Endodermal cell (in vitro differentiated cells): ENCODE measurements at places on chromosomes 1 and 21. TPM values are rescaled to one million over a fixed set of nuclear protein-coding genes. Genes with fewer than 3 reads are reported as not detected.
A peak's percentile ranks its signal among the peaks of the same experiment; 100 is the strongest.

DNA sequence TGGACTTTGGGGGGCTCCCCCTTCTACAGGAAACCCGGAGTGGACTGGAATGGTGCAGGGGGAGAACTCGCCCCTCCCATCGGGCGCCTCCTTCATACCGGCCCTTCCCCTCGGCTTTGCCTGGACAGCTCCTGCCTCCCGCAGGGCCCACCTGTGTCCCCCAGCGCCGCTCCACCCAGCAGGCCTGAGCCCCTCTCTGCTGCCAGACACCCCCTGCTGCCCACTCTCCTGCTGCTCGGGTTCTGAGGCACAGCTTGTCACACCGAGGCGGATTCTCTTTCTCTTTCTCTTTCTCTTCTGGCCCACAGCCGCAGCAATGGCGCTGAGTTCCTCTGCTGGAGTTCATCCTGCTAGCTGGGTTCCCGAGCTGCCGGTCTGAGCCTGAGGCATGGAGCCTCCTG, at the start of gene TNFRSF14:
TNFRSF14 (plus strand) TSS at position 95 of the 401 bp plus-strand sequence; CDS start at position 389, 294 bp downstream.
- peak; percentile 67 for DNase-seq

- no peak for DNase-seq
Observed at GRCh38 chr1:183873642-183874041, 68.7 kb downstream of the RGL1 start.

DNA sequence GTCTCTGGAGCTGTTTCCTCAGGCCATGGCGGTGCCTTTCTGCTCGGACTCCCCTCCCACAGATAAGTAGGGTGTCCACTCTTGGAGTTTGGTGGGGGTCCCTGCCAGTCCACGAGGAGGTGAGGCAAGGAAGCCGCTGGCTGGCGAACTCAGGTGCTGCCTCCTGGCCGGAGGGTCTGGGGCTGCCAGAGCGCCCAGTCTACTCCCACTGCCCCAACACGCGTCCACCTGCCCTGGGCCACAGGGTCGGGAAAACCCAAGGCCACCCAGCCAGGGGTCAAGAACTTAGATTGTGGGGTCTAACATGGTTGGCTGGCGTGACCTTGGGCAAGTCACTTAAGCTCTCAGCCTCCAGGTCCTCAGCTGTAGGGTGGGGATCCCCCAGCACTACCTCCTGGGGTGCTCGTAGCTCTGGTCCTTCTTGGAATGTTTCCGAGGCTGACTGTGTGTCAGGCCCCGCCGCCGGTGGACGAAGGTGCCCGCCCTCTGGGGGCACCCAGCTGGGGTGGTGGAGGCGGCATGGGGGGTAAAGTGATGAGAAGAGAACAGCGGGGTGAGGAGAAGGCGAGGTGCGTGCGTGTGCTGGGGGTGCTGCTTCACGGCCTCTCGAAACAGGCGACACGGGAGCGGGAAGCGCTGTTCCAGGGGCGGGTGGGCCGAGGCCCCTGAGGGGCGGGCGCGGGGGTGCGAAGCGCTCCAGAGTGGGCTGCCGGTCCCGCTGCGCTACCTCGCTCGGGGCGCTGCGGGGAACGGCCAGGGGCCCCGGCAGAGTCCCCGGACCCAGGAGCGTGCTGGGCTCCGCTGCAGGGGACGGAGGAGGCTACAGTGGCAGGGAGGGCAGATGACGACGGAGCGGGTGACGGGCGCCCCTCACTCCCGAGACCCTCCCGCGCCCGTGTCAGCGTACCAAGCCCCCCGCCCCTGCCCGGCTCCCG, 1.2 kb downstream of the SH2D5 start:
- peak; percentile 61 for DNase-seq

- DNase-seq: no peak
Observed at GRCh38 chr21:27406300-27407009, 439.6 kb upstream of the ADAMTS5 start.

GRCh38 chr1:8350914-8351684, 33.2 kb downstream of the SLC45A1 start:
- peak; percentile 59 for DNase-seq

GRCh38 chr1:236207121-236207520, 64.8 kb downstream of the GPR137B start:
- no peak for DNase-seq

DNA sequence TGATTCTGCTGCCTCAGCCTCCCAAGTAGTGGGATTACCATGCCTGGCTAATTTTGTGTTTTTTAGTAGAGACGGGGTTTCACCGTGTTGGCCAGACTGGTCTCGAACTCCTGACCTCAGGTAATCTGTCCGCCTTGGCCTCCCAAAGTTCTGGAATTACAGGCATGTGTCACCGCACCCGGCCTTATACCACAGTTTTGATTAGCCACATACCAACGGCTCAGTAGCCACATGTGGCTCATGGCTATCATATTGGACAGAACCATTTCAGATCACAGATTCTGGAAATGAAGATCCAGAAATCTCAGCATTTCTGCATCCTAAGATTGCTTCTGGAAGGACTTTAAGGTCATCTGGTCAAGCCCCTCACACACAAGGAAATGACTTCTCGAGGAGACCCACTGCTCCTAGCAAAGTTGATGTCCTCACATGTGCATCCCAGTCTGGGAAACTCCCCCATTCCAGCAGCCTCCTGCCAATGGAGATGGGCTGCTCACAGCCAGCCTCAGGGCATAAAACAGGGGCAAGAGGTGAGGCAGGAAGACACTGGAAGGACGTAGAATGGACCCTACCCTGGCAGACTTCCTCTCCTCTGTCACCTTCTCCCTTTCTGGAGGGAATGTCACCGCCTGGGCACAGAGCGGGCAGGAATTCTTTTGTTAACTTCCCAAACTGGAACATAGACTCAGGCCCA, 17.5 kb upstream of the CITED4 start:
- no peak for DNase-seq

DNA sequence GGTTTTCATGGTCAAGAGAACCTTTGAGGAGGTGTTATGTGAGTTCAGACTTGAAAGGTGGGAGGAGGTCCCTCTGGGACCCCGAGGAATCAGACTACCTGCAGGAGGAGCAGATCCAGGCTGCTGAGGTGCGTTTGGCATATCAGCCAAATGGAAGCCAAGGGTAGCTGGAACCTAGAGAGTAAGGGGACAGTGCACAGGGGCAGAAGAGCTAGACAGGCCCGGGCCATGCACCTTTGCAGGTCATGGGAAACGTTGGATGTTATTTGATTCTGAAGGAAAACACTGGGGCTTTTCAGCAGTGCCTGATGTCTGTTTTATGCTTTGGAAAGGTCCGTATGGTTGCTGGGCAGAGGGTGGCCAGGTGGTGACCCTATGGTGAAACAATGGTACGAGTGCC, 169.2 kb downstream of the PGBD5 start:
- DNase-seq: peak; percentile 30

The EXTL1 gene
- 1.8 to 3.7 TPM (median 3.7 TPM) in 3 replicates for total RNA-seq

GRCh38 chr1:178071811-178072210, 22.1 kb upstream of the RASAL2 start:
- no peak for DNase-seq

DNA sequence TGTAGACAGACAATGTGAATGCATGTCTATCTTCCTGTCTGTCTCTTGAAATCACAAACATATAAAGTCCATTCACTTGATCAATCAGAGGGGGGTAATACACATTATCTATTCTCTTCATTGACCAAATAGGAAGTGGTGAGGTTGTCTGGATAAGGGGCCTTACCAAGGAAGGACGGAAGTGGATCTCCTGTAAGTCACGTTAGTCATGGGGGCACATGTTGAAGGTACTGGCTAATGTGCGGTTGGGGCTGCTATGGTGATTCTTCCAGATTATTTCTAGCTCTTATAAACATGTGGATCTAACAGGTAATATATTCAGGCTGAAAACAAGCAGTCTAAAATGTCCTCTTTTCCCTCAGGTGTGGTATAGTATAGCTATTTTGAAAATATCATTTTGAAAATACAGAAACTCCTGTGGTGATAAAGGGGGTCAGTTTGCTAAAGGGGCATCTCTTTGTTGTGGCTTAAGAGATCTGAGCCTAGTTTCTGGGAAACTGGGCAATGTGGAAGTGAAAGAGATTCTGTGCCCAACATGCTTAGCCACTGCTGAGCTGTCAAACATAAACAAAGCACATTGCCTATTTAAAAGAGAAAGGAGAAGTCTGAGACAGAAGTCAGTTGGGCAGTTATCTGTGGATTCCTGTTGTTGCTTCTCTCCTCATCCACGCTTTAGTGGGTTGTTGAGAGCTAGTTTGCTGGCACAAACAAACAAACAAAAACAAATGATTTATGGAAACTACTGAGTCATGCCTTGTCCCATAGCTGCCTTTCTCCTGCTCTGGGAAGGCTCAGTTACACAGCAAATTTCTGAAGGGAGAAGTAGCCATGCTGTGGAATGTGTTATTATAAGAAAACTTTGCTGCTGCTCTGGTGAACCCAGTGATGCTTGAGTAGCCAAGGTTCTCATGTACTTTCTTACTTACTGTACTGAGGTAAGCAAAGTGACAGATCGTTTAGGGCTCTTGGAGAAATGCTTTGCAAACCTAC, 166.9 kb downstream of the HLX start:
- DNase-seq: no peak

GRCh38 chr1:6979003-6979613, 193.9 kb downstream of the CAMTA1 start:
- DNase-seq: peak; percentile 65

GRCh38 chr1:160836981-160837557, 25.6 kb downstream of the CD244 start:
- no peak for DNase-seq

The MCOLN2 gene
- 0.20 to 0.25 TPM (median 0.23 TPM) in 3 replicates for total RNA-seq

The TSPAN2 gene
- 6.7 and 7.1 TPM in 2 replicates for total RNA-seq

DNA sequence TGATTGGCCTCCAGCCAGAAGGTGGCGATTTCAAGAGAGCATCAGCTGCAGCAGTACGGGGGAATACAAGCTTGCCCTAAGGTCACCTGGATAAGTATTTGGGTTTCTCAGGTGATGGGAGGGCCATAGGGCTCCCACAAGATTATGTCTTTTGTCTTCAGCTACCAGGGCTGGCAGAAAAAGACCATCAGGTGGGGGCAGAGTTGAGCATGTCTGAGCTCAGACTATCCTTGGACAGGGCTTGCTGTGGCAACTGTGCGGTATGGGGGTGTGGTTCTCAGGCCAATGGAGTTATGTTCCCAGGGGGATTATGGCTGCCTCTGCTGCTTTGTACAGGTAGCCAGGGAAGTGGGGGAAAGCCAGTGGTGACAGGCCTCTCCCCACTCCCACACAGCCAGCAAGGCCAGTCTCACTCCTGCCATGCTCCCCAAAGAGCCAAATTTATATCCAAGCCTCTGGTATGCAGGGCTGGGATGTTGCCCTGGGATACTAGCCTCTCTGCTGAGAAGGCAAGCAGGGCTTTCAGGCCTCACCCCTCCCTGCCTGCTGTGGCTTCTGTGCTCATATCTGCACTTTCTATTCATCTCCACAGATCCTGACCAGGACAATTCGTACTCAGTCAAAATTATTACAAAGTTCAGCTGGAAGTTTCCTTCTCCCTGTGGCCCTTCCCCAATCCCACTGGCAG, 26.6 kb upstream of the CD84 start:
- DNase-seq: no peak

DNA sequence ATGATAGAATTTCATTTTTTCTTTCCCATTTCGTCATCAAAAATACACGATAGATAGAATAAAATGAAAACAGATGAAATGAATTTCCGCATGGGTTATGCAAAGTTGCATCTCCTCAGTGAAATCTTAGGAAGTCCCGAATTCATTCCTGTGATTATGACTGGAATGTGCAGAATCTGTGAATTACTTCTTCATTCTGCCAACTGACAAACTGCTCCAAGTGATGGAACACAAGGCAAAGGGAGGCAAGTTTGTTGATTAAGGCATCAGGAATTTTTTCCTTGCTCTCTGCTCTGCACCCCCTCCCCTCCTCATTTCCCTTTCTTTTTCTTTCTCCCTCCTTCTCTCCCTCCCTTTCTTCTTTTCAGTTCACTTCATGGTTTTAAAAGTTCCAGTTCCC, 37.0 kb upstream of the ADGRL4 start:
- DNase-seq: no peak

DNA sequence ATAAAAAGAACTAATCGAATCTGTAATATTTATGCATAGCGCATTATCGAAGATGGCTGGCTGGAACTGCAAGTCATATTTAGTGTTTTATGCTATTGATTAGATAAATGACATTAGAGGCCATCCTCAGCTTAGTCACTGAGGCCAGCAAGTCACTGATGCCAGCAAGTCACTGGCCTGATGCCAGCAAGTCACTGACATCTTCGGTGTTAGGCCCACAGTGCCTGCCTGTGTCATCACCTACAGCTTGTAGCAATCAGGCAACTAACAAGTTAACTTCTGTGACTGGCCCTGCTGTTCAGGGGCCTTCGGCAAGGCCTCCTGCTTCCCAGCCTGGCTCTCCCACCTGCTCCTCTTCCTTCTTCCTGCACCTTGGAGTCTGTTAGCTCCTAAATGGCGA, 65.6 kb upstream of the SCCPDH start:
- DNase-seq: no peak

GRCh38 chr21:44767834-44768831, 33.5 kb downstream of the UBE2G2 start:
- peak; percentile 57 for DNase-seq

The MROH9 gene
- not detected in 2 replicates for total RNA-seq

- DNase-seq: peak; percentile 58
Observed at GRCh38 chr1:69315823-69316222, 251.9 kb upstream of the LRRC7 start.

The PROK1 gene
- 0.20 TPM in 1 of 2 replicates, not detected in the other for total RNA-seq

GRCh38 chr1:107378426-107378825, 237.6 kb downstream of the NTNG1 start:
- DNase-seq: no peak

The TMOD4 gene
- total RNA-seq: 1.9 TPM in 1 of 3 replicates, not detected in the others
